HT-29 (cell line): ENCODE measurements at places on chromosomes 5 and 9. TPM values are rescaled to one million over a fixed set of nuclear protein-coding genes. Genes with fewer than 3 reads are reported as not detected.

SPINK5 gene
- total RNA-seq = 0.39 and 0.76 TPM in 2 replicates

RXFP3 gene
- total RNA-seq = not detected in 2 replicates

CMYA5 gene
- total RNA-seq = 0.08 and 1.1 TPM in 2 replicates

ACSL6 gene
- not detected in 2 replicates for total RNA-seq

DNA sequence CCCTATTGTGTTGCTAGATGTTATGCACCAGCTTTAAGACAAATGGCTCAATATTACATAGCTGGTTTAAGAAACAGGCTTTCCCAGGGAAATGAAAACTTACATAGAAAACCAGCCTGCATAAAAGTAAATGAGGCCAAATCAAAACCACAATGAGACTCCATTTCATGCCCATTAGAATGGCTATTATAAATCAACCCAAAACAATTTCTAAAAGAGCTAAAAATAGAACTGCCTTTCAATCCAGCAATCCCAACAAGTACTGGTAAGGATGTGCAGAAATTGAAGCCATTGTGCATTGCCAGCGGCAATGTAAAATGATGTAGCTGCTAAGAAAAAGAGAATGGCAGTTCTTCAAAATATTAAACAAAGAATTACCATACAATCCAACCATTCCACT, 1170.0 kb upstream of the CDH9 start:
- DNase-seq = no peak

DNA sequence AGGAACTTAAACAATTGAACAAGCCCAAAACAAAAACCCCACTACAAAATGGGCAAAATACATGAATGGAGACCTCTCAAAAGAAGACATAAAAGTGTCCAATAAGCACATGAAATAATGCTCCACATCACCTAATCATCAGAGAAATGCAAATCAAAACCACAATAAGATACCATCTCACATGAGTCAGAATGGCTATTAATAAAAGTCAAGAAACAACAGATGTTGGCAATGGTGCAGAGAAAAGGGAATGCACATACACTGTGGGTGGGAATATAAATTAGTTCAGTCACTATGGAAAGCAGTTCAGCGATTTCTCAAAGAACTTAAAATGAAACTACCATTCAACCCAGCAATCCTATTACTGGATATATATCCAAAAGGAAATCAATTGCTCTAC, 337.4 kb upstream of the GRIA1 start:
- DNase-seq = peak; percentile 12

GRCh38 chr5:73591102-73591695, 25.7 kb downstream of the UTP15 start:
- DNase-seq = peak; percentile 88
